ENCODE measurements at places on chromosomes 16 and 17. TPM values are rescaled to one million over a fixed set of nuclear protein-coding genes. Genes with fewer than 3 reads are reported as not detected.

Gene TP53TG3D
- not detected for total RNA-seq

Gene CMTM1
- total RNA-seq = 1.3 TPM

Gene TBX2
- 13.6 TPM for total RNA-seq

Gene KCNH4
- not detected for total RNA-seq

Gene EVPL
- under 0.01 TPM for total RNA-seq

Gene KRTAP4-5
- not detected for total RNA-seq

Gene OR1F1
- not detected for total RNA-seq

Gene PSMB3
- 434 TPM for total RNA-seq

Gene KRT39
- total RNA-seq = not detected

Gene NLE1
- 14.6 TPM for total RNA-seq

Measured in smooth muscle cell of bladder (primary cell).